ENCODE measurements at places on chromosomes 12 and 14. TPM values are rescaled to one million over a fixed set of nuclear protein-coding genes. Genes with fewer than 3 reads are reported as not detected.

VRTN gene
- 0.39 TPM for total RNA-seq

YY1 gene
- total RNA-seq, result 73.4 TPM

CLEC2A gene
- not detected for total RNA-seq

PHETA1 gene
- total RNA-seq, result 28.6 TPM

FAM186B gene
- 1.6 TPM for total RNA-seq

FGFR1OP2 gene
- 37.1 TPM for total RNA-seq

POTEG gene
- not detected for total RNA-seq

GPR84 gene
- total RNA-seq, result not detected

SLC35F4 gene
- total RNA-seq, result not detected

ISCA2 gene
- total RNA-seq, result 26.5 TPM

RILPL1 gene
- 33.7 TPM for total RNA-seq

GALNT9 gene
- 0.18 TPM for total RNA-seq

SERPINA12 gene
- total RNA-seq, result not detected

TC2N gene
- total RNA-seq, result 0.25 TPM

TAS2R20 gene
- total RNA-seq, result 3.6 TPM

COX14 gene
- total RNA-seq, result 43.9 TPM

ALKBH1 gene
- total RNA-seq, result 8.6 TPM

RERG gene
- total RNA-seq, result 14.8 TPM

DNAJC22 gene
- total RNA-seq, result 0.49 TPM

All from cardiac muscle cell (in vitro differentiated cells and primary cell).